ENCODE measurements at places on chromosomes 11 and 22.

GRCh38 chr11:76288166-76288980 is 82.1 kb upstream of the WNT11 start:
- DNase-seq: no peak

DNA sequence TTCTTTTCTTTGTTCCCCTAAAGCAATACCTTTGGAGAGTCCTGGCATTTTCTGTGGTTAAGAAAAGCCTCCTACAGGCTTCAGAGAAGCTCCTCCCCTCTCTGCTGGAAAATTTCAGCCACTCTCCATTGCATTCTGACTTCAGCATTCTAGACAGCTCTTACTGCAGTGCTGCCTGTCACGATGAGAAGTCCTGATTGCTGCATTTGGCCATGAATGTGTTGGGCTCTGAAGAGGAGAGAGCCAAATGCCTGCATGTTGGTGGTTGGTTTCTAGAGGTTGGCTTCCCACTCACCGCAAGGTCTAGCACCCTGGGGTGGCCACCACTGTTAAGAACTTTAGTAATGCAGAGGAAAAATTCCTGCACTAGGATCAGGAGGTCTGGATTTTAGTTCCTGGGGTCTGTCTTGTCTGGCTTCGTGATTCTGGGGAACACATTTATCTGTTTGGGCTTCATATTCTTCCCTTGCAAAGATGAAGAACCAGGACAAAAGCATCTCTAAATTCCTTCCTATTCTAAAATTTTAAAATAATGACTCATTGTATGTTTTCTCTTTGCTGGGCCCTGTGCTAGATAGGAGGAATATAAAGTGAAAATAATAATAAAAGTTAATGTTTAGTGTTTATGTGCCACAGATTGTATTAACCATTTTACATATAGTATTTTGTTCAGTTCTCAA is 38.1 kb downstream of the COA4 start:
- DNase-seq: no peak

DNA sequence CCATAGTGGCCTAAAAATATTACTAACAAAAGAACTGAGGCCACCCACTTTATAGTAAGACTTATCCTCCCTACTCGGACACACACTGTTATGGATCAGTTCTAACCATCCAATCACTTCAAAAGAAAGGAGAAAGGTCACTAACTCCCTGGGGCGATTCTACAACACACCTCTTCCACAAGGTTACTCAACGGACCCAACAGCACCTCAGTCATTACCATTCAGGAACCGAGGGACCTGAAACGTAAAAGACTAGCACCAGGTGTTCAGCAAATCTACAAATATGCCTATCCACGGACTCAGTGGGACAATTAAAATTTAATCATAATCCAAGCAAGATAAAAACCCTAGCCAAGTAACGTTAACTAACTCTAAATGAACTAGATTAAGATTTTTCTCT is 1.6 kb downstream of the HNRNPUL2 start:
- no peak for DNase-seq

DNA sequence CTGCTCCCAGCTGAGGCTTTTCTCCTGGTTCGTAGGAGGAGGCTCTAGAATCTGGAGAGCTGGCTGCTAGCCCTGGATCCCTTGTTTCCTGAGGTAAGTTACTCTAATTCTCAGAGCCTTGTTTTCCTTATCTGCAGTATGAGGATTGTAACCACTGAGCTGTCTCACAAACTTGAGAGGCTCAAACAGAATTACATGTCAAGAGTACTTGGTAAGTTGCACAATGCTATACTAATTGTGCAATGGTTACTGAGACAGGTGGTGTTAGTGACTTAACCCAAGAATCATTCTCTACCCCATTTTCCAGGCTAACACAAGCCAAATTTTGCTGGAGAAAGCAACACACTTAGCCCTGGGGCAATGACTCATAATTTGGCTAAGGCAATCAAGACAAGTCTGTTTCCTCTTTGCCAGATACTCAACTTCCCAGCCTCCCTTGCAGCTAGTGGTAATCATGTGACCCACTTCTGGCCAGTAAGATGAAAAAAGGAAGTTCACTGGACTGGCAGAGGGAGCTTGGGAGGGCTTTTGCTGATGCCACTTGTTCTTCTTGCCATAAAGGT is 348.0 kb downstream of the TENM4 start:
- DNase-seq: no peak

DNA sequence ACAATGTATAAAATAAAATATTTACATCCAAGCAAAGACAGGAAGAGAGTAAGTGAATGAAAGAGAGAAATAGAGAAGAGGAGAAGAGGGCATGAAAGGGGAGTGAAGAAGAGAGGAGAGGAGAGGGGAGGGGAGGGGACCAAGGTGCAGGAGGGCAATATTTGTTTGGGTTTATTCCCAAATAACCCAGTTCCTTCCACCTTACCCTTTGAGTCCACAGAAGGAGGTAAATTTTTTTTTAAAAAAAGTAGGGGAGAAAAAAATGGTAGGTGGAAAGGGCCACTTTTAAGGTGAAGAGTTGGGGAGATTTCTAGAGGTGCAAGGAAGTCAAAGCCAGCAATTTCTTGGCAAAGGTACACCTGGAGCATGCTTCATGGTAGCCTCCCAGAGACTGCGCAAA is 2.1 kb upstream of the OR5AN1 start:
- no peak for DNase-seq

GRCh38 chr11:122115524-122116379 is at the start of gene BLID:
Gene BLID (minus strand): TSS chr11:122116215. CDS start chr11:122115922, 293 bp downstream.
- no peak for DNase-seq

- DNase-seq: no peak
These were observed 8.3 kb downstream of the FDX1 start for GRCh38 chr11:110438017-110438416.

DNA sequence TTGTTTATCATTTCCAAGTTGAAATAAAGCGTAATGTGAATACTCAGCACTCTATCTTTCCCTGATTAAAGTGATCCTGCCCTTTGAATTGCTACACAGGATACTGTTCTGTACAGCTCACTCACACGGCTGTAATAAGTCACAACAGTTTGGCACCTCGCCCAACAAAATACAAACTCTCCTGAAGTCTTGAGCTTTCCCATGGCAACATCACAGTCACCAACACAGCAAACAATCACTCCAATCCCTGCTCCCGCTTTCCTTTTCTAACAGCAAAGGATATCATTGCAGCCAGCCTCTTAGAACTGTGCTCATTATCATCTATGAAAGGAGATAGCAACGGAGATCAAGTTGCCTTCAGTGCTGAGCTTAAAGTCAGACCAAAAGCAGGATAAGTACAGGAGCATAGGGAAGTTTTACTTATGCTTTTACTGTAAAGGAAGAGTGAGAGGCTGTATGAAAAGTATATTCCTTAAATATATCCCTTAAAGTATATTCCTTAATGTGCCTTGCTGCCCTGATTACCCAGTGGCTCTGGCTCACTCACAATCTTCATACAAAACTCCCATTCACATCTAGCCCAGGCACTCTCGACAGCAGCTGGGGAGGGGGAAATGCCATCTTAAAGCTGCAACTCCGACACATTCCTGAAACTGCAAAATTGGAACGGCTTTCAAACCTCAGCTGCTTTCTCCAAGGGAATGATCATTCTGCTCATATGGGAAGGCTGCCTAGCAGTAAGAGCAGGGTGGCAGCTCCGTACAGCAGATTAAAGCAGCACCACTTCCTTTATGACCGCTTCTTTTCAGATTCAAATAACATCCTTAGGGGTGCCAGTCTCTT is 35.8 kb downstream of the MAML2 start:
- no peak for DNase-seq

GRCh38 chr11:28838741-28839140 is 730.6 kb downstream of the METTL15 start:
- DNase-seq: no peak

- no peak for DNase-seq
These were observed 27.2 kb downstream of the RPS6KA4 start for GRCh38 chr11:64385945-64386704.

DNA sequence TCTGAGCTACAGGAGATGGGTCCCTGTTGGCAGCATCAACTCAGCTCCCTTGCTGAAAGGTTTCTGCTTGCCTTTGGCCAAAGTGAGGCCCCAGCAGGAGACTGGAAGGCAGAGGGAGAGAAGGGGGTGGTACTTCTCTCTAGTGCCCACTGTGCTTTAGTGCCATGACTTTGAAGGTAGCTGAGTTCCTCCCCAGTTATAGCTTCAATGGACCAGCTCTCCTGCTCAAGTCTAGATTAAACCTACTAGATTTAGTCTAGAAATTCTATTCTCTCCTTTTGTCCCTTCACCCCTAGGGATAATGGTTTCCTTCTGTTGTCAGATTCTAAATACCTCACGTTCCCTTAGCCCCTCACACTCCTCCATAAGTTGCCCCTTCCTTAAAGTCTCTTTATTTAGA is 119.2 kb downstream of the TIMP3 start:
- DNase-seq: no peak

GRCh38 chr11:118138839-118139420 is 13.7 kb downstream of the SCN4B start:
- no peak for DNase-seq

GRCh38 chr11:17699147-17700114 is 19.9 kb upstream of the MYOD1 start:
- DNase-seq: no peak

DNA sequence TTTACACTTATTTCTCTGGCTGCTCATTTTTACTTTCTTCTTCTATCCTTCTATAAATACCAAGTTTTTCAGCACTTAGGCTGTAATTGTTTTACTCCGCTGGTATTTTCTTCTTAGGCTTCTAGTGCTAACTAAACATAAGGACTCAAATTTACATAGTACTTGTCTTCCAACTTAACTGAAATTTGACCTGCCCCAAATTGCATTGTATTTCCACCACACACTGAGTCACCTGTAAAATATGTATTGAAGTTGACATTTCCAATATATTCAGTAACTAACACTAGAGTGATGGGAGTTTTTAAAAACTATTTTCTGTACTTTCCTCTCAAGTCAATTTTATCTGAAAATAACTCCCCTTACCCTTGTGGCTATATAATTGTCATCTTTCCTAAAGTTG is 1794.1 kb upstream of the RAG2 start:
- DNase-seq: no peak

DNA sequence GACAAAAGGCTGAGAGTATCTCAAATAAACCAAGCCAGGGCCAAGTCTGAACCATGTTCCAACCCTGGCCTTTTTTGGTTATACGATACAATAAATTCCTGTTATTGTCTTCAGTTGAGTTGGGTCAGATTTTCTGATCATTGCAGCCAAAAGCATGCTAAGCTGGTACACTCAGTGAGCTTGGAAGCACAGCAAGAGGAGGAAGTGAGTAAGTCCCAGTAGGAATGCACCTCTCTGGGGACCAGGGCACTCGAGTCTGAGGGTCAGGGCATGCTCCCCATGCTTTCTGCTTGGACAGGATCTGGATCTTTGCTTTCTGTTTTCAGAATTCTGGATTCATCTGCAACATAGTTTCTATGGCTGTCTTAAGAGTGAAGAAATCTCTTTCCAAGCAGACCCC is 73.1 kb downstream of the TMPRSS5 start:
- DNase-seq: no peak

GRCh38 chr11:46339816-46340215 is 7.4 kb upstream of the DGKZ start:
- no peak for DNase-seq

GRCh38 chr22:44638971-44639760 is 62.8 kb upstream of the PRR5 start:
- DNase-seq: no peak

- DNase-seq: no peak
These were observed 38.1 kb upstream of the CALCB start for GRCh38 chr11:15035283-15035682.

DNA sequence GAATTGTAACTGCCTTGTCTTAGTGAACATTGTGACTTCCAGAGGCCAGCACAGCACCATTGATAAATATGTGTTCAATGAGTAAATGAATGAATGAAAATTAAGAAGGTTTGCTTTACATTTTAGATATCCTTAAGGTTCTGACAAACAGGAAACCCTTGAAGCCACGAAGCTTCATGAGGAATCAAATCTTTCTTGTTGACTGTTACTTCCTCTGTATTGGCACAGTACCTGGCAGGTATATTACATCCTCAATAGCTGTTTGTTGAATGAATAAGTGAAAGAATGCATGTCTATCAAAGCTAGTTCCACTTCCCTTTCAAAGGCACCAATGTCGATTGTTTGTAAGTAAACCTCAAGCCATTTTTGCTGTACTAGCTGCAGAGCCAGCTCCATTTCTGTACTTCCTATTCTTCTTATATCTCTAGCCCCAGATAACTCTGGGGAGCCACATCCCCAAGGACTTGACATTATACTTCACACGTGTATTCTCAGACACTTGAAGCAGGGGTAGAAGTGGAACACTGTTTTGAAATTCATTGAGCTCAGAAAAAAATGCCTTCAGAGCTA is 140.3 kb upstream of the RAG2 start:
- no peak for DNase-seq
